ENCODE measurements at places on chromosomes 7 and 10.

- no peak for DNase-seq
Observed at GRCh38 chr7:13159003-13159402, 471.6 kb downstream of the ARL4A start.

DNA sequence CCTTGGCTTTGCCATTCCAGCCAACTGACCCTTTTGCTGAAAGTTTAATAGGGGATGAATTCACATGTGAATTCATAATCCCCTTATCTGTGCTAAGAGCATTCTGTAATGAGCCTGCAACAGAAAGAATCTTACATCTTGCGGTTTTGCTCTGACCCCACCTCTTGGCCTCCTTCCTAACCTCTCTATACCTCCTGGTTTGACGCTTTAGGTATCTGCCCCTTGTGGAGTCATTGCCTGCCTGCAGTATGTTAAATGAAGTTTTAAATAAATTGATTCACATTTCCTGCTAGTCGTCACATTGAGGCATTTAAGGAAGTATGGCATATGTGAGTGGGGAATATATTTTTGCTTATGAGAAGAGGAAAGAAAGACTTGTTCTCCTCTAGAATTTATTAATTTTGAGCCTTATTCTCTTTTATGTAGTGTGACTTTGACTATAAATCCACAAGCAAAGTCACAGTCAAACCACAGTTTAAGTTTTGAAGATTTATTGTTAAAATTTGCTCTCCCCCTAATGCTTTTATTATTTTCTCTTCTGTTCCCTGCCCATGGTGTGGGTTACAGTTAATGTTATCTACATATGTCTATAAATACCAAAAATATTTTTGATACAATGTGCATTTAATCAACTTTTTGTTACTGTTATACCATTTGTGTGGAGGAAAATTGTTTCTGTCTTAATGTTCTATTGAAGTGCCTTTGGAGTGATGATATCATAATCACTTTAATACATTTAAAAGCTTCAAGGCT lies 60.9 kb downstream of the LRMDA start:
- no peak for DNase-seq

- no peak for DNase-seq
Observed at GRCh38 chr7:15086131-15086611, 183.6 kb upstream of the DGKB start.

- no peak for DNase-seq
Observed at GRCh38 chr7:154651501-154651900, 351.4 kb downstream of the PAXIP1 start.

DNA sequence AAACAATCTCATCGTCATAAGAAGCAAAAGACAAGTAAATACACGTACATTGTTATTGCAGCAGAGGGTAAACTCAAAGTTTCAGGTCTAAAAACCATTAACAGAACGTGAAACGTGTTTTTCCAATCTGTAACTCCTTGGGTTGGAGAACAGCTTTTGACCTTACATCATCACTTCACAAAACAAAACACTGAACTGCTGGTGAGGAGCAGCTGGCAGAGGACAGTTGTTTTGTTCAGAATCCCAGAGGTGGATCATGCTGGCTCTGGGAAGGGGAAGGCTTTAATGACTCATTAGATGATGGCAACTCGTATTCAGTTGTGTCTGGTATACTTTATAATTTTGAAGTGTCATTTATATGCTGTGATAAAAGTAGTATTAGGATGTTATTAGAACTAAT lies 923.0 kb upstream of the CELF2 start:
- no peak for DNase-seq

DNA sequence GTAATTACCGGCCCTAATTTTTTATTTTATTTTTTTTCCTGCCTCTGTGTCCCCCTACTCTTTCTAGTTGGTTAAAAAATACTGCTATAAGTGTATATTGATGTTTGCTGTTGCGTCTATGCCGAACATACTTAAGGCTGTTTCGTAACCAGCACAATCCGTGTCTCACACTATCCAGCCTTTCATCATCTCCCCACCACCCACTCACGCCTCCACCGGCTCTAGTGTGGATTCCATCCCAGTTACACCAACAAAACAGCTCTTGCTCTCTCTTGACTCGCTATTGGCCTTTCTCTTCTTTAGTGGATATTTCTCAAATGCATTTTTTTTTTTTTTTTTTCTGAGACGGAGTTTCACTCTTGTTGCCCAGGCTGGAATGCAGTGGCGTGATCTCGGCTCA lies 70.1 kb upstream of the CAMK1D start:
- no peak for DNase-seq

Data from GDM1 (cell line).